Uterus (tissue), 4 donors: ENCODE measurements at places on chromosomes 6 and 20. TPM values are rescaled to one million over a fixed set of nuclear protein-coding genes. Genes with fewer than 3 reads are reported as not detected.
A peak's percentile ranks its signal among the peaks of the same experiment; 100 is the strongest.

GRCh38 chr6:155351273-155352129, 37.2 kb upstream of the TFB1M start:
- DNase-seq, result no peak

DNA sequence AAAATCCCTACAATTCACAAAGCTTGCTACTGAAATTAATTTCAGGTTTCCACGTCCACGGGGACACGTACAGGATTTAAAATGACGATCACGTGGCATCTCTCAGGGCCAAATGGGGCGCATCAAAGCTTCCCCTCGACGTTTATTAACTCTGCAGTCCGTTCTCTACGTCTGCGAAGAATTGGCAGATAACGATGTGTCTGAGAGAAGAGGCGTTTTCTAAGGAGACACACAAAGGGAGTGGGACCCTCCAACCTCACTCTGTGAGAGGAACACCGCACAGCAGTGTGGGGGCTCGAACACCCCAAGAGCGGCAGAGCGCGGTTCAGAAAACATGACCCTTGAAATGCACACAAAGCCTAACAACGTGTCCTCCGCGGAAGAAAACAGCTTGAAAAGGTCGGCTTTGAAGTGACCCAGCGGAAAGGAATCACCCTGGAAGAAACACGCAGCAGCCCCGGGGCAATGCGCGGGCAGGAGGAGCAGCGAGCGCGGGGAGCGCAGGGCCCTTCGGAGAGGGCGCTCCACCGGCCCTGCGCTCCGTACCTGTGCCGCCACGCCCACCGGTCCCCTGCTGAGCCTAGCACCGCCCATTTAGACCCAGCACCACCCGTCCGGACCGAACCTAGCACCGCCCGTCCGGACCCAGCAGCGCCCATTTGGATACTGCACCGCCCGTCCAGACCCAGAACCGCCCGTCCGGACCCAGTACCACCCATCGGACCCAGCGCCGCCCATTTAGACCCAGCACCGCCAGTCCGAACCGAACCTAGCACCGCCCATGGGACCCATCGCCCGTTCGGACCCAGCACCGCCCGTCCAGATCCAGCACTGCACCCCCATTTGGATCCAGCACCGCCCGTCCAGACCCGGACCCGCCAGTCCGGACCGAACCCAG, 1.1 kb upstream of the AFDN start:
- peak; percentile 46 for DNase-seq

DNA sequence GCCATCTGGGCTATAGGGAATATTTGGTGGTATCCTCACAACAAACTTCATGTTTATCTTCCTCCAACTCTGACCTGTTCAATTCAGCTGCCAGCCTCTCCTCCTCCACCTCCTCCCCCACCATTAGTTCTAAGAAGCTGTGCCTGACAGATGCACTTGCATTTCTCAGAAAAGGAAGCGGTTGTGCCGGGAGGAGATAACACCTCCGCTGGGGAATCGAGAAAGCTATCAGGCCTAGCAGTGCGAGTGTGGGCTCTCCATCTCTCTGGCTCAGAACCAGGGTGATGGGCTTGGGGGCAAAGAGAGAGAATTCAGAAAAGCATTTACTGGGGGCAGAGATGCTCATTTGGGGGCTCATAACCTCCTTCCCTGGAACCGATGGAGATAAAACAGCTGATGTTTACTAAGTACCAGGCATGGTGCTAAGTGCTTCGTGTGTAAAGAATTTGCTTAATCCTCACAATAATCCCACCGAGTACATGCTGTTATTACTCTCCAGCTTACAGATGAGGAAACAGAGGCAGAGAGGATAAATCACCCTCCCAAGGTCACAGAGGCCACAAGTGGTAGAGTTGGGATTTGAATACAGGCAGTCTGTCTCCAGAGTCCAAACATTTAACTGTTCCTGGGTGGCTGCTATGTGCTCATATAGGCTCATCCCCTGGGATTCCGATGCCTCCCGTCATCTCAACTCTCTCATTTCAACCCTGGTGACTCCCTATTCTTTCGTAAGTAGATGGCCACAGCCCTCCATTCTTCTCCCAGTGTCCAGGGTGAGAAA, 38.3 kb downstream of the COX4I2 start:
- no peak for DNase-seq

- DNase-seq, result no peak
These were observed 22.1 kb downstream of the SLC35A1 start for GRCh38 chr6:87494761-87495422.

Gene PRPF6
- total RNA-seq, result 72.1 TPM

Gene TSBP1
- not detected for total RNA-seq
